ENCODE measurements at places on chromosomes 4 and X. TPM values are rescaled to one million over a fixed set of nuclear protein-coding genes. Genes with fewer than 3 reads are reported as not detected.

The MXRA5 gene
- not detected for total RNA-seq

The GLRA3 gene
- total RNA-seq: not detected

The SYN1 gene
- total RNA-seq: 0.15 TPM

The HERC5 gene
- 118 TPM for total RNA-seq

The KLF8 gene
- 3.4 TPM for total RNA-seq

The ANXA5 gene
- total RNA-seq: 152 TPM

The NAP1L2 gene
- 1.6 TPM for total RNA-seq

The PTCHD1 gene
- not detected for total RNA-seq

The PLXNA3 gene
- total RNA-seq: 42.3 TPM

The DCX gene
- total RNA-seq: not detected

DNA sequence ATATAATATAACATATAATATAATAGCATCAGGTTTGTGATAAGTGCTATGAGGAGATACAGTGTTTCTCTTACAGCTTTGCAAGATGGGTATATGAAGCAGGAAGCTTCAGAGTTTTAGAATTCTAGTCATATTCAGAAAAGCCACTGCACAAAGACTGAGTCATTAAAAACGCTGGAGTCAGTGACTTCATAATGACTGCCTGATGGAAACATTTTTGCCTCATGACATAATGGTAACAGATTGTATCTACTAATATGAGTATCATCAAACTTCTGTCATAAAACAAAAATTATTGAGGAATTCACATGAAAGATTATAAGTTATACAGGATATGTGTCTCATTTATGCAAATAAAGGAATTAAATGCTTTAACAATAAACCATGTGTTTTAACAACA is 46.8 kb downstream of the EPHA5 start:
- H3K4me3 ChIP-seq: no peak overlapping the region
- H3K36me3 ChIP-seq: no peaks in the 10 kb centered on the region
- H3K27ac ChIP-seq: no peak overlapping the region
- no peaks in the 10 kb centered on the region for H3K4me1 ChIP-seq
- no peak for DNase-seq
- H3K27me3 ChIP-seq: no peaks in the 10 kb centered on the region

DNA sequence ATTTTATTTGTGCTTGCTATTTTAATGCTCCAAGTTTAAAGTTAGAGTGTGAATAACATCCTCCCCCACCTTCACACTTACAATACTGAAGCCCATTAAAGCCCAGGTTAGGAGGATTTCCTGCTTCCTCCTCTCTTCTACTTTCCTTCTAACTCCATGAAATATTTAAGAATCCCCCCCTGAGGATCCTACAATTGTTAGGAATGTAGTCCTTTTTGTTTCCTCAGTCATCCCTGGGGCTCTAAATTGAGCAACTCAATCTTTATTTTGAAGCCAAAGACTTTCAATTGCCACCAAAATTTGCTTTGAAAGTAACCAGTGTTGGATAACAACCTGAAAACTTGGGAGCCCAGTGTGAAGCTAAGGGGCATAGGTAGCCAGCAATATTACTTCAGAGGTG is 276.9 kb downstream of the FAM47A start:
- H3K36me3 ChIP-seq: no peaks in the 10 kb centered on the region
- no peak overlapping the region for H3K27ac ChIP-seq
- H3K4me3 ChIP-seq: no peak overlapping the region
- no peak for DNase-seq

DNA sequence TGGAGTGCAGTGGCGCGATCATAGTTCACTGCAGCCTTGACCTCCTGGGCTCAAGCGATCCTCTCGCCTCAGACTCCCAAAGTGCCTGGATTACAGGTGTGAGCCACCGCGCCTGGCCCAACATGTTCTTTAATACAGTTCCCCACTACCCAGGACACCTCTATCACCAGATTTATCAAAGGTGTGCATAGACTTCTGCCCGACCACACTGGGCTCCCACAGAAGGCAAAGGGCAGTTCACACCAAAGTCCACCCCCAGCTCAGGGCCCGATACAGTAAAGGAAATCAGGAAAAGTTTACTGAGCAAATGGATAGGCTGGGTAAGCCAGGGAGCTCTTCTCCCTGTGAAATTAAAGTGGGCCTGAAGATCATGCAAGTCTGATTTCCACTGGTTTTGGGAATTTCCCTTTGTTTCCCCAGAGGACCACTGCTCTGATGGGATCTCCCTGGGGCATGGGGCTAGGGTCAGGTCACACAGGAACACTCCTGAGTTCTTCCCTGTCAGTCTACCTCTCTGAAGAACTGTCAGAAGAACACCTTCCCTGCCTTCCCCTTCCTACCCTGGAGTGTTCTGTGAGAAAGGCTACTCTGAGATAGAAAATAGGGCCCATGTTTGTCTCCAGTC is 17.7 kb upstream of the PIM2 start:
- peaks cover 71% of the 10 kb centered on the region for H3K4me1 ChIP-seq
- no peak for DNase-seq
- H3K27me3 ChIP-seq: no peaks in the 10 kb centered on the region
- peaks cover 39% of the 10 kb centered on the region for H3K36me3 ChIP-seq

- no peak for DNase-seq
- no peaks in the 10 kb centered on the region for H3K27me3 ChIP-seq
- H3K4me1 ChIP-seq: peaks cover 16% of the 10 kb centered on the region
These were observed 61.3 kb upstream of the CRMP1 start for GRCh38 chr4:5954056-5954760.

DNA sequence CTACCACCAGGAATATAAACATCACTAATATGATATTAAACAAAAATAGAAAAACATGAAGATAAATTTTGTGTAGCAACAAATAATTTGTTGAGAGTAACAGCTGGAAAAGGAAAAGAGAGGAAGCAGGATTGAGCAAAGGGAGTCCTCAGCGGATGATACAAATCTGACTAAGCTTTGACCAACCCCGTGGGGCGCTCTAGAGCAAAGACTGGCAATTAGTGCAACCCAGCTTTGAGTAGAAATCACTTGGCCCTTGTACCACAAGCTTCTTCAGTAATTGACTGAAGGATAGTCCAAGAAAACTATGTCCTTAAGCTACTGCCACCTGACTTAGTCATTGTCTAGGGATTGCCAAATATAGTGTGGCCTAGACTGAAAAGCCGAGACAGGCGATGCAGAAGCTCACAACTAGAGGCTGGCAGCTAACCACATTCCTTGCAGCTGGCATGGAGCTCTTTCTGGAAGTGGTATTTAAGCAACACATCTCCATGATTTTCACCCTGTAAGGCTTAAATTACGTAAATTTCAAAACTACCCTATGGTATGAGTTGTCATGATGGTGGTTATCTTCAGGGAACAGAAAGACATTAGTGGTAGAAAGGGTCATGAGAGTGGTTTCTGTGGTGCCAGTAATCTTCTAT is 396.0 kb downstream of the PDGFC start:
- H3K27me3 ChIP-seq: no peaks in the 10 kb centered on the region
- no peak overlapping the region for H3K4me3 ChIP-seq
- H3K36me3 ChIP-seq: no peaks in the 10 kb centered on the region
- H3K27ac ChIP-seq: no peak overlapping the region
- no peak for DNase-seq

DNA sequence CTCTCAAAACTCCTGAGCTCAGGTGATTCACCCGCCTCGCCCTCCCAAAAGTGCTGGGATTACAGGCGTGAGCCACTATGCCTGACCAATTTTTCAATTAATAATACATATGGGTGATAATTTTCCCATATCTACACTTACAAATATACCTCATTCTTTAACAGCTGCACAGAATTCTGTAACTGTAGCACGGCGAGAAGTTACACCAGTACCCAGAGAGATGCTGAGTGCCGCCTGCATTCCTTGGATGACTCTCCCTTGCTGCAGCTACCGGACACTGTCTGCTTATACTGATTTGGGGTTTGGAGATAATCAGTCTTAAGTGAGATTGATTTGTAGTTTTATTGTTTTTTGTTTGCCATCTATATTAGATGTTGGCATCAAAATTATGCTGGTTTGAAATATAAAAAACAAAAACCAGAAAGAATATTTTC is 5.8 kb downstream of the TIFA start:
- H3K36me3 ChIP-seq: peaks cover 60% of the 10 kb centered on the region
- no peak overlapping the region for H3K27ac ChIP-seq
- H3K4me3 ChIP-seq: peak overlapping the region; percentile 47
- no peaks in the 10 kb centered on the region for H3K27me3 ChIP-seq
- DNase-seq: no peak
- peaks cover 76% of the 10 kb centered on the region for H3K4me1 ChIP-seq

- no peaks in the 10 kb centered on the region for H3K36me3 ChIP-seq
- H3K4me3 ChIP-seq: no peak overlapping the region
- H3K4me1 ChIP-seq: no peaks in the 10 kb centered on the region
- no peaks in the 10 kb centered on the region for H3K27me3 ChIP-seq
- no peak overlapping the region for H3K27ac ChIP-seq
These were observed 54.3 kb downstream of the NRK start for GRCh38 chrX:105876658-105877057.

DNA sequence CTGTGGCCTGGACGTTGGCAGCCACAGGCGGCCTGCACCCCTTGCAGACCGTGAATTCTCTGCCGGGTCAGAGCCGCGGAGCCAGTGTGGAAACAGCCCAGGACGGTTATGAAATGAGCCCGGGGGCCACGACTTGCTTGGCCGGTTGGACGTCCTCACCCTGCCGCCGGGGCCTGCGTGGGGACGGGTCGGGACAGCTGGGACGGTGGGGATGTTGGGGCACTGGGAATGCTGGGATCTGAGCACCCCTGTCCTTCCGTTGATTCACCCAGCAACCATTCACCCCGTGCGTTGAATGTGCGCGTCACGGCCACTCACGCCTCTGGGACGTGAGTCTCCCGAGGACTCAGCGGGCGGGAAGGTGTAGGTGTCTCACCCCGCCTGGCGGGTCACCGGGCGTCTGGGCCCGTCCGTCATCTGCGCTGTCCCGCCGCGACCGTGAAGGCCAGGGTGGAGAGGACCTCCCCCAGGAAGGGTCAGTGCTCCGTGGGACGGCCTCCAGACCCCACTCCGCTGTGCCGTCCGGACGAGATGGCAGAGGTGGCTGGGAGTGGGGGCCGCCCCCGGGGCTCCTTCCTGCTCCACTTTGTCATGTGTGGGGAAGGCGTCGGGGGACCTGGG is 4.5 kb upstream of the PLCXD1 start:
- H3K4me1 ChIP-seq: peaks cover 12% of the 10 kb centered on the region
- peak overlapping the region; percentile 72 for H3K4me3 ChIP-seq
- peaks cover 7% of the 10 kb centered on the region for H3K27me3 ChIP-seq
- no peaks in the 10 kb centered on the region for H3K36me3 ChIP-seq
- H3K27ac ChIP-seq: no peak overlapping the region
- no peak for DNase-seq

- H3K27ac ChIP-seq: no peak overlapping the region
- peaks cover 48% of the 10 kb centered on the region for H3K36me3 ChIP-seq
- DNase-seq: no peak
- H3K4me3 ChIP-seq: no peak overlapping the region
- peaks cover 15% of the 10 kb centered on the region for H3K4me1 ChIP-seq
- no peaks in the 10 kb centered on the region for H3K27me3 ChIP-seq
These were observed 36.9 kb upstream of the GDPD2 start for GRCh38 chrX:70386235-70386634.

DNA sequence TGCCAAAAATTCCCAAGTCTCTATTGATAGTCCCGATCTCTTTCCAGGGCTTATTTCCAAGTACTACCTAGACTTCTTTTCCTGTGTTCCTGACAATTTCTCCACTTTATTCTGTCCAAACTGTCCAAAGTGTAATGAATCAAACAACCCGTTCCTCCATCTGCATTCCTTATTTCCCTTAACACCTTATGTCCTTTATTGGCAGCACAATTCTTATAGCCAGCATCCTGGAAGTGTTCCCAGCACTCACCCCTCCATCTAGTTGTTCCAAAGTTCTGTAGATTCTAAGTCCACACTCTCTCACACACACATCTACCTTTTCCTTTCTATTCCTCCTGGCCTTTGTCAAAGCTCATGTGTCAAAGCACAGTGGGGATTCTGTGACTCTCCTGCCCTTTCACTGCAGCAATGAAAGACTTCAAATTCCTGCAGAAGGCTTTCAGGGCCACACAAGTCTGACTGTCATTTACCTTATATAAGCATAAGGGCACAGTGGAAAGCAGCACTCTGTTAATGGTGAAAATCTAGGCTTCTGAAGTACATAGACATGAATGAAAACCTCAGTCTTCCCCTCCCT is 22.1 kb downstream of the LIMCH1 start:
- H3K4me3 ChIP-seq: no peak overlapping the region
- no peaks in the 10 kb centered on the region for H3K36me3 ChIP-seq
- DNase-seq: no peak
- H3K4me1 ChIP-seq: no peaks in the 10 kb centered on the region
- H3K27me3 ChIP-seq: peaks cover 6% of the 10 kb centered on the region

GRCh38 chrX:916230-916599 is 285.6 kb downstream of the SHOX start:
- no peaks in the 10 kb centered on the region for H3K4me1 ChIP-seq
- no peak overlapping the region for H3K27ac ChIP-seq
- H3K4me3 ChIP-seq: no peak overlapping the region
- no peaks in the 10 kb centered on the region for H3K27me3 ChIP-seq

- DNase-seq: no peak
- no peak overlapping the region for H3K27ac ChIP-seq
- no peak overlapping the region for H3K4me3 ChIP-seq
- no peaks in the 10 kb centered on the region for H3K36me3 ChIP-seq
- no peaks in the 10 kb centered on the region for H3K4me1 ChIP-seq
These were observed 7.9 kb downstream of the MAGEB18 start for GRCh38 chrX:26146024-26146423.

- no peaks in the 10 kb centered on the region for H3K4me1 ChIP-seq
- no peak overlapping the region for H3K27ac ChIP-seq
- H3K27me3 ChIP-seq: peaks cover 3% of the 10 kb centered on the region
- H3K36me3 ChIP-seq: no peaks in the 10 kb centered on the region
- DNase-seq: no peak
These were observed 20.7 kb downstream of the ADH7 start for GRCh38 chr4:99414401-99414800.

DNA sequence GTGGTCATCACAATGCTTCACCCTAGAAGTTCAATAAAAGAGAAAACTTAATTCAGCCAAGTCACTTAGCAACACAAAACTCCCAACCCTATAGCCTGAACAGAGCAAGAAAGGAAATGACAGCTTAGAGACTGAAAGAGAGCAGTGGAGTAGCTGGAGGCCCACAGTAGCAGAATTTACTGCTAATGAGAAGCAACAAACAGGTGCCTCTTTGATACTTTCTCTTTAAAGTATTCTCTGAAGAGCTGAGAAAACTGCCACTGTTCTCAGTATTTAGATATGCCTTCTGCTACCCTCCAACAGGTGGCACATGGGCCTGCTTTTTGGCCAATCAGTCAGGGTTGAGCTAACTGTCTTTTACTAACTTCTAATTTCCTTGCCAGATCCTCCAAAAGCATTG is 240.0 kb downstream of the GPC3 start:
- no peaks in the 10 kb centered on the region for H3K4me1 ChIP-seq
- DNase-seq: no peak
- no peaks in the 10 kb centered on the region for H3K27me3 ChIP-seq
- no peak overlapping the region for H3K4me3 ChIP-seq

GRCh38 chr4:169397762-169398161 is 127.0 kb upstream of the SH3RF1 start:
- H3K36me3 ChIP-seq: peaks cover 15% of the 10 kb centered on the region
- H3K4me1 ChIP-seq: no peaks in the 10 kb centered on the region
- no peak for DNase-seq
- H3K27ac ChIP-seq: no peak overlapping the region
- H3K4me3 ChIP-seq: no peak overlapping the region
- no peaks in the 10 kb centered on the region for H3K27me3 ChIP-seq

GRCh38 chrX:1600406-1601050 is 9.1 kb downstream of the AKAP17A start:
- H3K36me3 ChIP-seq: peaks cover 62% of the 10 kb centered on the region
- H3K27ac ChIP-seq: no peak overlapping the region
- H3K4me1 ChIP-seq: peaks cover 2% of the 10 kb centered on the region
- H3K4me3 ChIP-seq: no peak overlapping the region
- no peak for DNase-seq

- H3K27ac ChIP-seq: no peak overlapping the region
- H3K27me3 ChIP-seq: no peaks in the 10 kb centered on the region
- no peak overlapping the region for H3K4me3 ChIP-seq
- H3K4me1 ChIP-seq: no peaks in the 10 kb centered on the region
- DNase-seq: no peak
These were observed 987.2 kb downstream of the CCSER1 start for GRCh38 chr4:91114386-91114785.
